ENCODE measurements at places on chromosomes 3 and 15.

DNA sequence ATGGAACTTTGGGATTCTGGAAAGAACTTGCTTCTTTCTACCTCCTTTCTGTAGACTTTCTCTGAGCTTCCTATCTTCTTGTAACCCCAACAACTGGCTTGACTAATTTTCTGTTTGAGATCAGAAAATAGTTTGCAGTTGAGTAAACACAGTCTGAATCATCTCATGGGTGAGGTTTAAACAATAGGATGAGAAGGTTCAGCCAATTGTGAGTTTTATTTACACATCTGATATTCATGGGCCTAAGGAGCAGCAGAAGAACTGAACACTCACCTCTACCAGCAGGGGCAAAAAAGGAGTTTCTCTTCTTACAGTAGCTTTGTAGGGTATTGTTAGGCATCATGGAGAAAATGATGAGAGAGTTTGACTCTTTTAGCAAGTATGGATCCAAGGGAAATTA lies 54.2 kb downstream of the DTWD1 start:
- no peak for DNase-seq

DNA sequence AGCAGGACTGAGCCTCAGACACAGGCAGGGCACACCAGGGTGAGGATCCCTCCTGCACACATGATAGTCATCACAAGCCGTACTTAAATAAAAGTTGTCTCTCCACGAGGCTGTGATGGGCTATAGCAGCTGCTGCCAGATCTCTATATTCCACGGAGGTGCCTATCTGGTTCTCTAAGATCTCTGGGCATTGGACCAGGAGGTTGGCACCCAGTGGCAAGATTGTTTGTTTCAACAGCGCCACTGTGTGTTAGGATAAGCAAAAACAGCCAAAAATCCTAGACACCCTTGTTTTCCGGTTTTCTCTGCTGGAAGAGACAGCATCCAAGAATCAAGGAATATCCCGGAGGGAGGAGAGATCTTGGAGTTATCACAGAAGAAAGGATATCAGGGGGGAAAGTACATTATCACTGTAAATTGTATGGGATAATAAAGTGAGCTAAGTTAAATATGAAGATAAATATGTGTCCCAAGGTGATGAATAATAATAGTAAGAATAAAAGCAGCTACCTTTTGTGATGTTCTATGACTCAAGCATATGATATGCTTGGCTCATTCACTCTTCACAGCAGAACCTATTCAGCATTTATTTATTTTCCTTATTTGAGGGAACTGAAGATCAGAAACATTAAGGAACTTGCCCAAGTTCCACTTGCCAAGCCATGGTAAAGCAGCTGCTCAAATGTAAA lies 90.6 kb upstream of the AKAP13 start:
- peak; percentile 25 for DNase-seq

GRCh38 chr3:14787630-14788029 lies 31.1 kb upstream of the FGD5 start:
- DNase-seq, result no peak

DNA sequence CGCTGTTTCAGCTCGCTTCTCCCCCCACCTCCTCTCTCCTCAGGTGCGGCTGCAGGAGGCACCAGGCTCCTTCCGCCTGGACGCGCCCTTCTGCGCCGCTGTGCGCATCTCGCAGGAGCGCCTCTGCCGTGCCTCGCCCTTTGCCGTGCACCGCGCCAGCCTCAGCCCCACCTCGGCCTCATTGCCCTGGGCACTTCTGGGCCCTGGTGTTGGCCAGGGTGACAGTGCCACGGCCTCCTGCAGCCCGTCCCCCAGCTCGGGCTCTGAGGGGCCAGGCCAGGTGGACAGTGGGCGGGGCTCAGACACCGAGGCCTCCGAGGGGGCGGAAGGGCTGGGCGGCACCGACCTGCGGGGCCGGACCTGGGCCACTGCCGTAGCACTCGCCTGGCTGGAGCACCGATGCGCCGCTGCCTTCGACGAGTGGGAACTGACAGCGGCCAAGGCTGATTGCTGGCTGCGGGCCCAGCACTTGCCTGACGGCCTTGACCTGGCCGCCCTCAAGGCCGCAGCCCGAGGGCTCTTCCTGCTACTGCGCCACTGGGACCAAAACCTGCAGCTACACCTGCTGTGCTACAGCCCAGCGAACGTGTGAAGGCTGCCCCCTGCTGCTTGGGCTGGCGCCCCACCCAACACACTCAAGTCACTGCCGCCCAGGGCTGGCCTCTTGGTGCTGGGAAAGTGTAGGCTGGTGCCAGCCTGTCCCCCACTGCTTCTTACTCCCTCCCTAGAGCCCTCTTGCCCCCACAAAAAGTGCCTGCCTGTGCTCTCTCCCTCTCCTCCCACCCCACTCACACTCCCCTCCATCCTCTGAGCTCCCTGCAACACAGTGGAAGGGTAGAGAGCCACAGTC lies 7.1 kb downstream of the ALG3 start:
- no peak for DNase-seq

DNA sequence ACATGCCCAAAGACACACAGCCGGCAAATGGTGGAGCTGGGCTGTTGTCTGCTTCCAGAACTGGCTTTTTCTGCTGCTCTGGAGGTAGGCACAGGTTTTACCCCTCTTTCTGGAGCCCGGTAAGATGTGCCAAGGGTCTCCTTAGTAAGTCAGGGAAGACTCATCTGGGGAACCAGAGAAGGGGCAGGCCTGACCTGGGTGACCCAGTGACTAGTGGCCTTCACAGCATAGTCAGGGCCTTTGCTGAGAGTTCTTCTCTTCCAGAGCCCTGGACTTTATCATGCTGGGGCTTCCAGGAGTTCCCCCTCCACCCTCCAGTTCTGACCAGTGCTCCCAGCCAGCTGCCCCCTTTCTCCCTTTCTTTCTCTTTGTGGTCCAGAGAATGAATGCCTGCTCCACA lies 3.2 kb downstream of the CD276 start:
- DNase-seq, result no peak

- DNase-seq, result no peak
These were observed 274.4 kb downstream of the PLCL2 start for GRCh38 chr3:17158941-17159682.

- no peak for DNase-seq
These were observed 11.6 kb downstream of the TSEN2 start for GRCh38 chr3:12495749-12496452.

DNA sequence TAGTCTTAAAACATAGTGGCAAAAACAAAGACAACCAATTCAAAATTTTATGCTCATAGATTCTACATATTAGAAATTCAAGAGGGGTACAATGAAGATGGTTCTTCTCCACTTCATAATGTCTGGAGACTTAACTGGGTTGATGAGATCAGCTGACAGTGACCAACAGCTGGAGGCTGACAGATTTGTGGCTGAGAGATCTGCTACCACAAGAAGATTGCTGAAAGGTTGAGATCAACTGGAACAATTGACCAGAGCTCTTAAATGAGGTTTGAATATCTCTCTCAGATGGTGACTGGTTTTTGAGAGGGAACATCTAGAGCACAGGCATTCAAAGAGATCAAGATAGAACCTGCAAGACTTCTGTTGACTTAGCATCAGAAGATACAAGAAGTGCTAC lies 254.1 kb upstream of the ARPP21 start:
- no peak for DNase-seq

- peak; percentile 44 for DNase-seq
These were observed 1.4 kb downstream of the ATOSA start for GRCh38 chr15:52677593-52678467.

- DNase-seq, result no peak
These were observed 381.8 kb upstream of the THBS1 start for GRCh38 chr15:39199076-39199475.

DNA sequence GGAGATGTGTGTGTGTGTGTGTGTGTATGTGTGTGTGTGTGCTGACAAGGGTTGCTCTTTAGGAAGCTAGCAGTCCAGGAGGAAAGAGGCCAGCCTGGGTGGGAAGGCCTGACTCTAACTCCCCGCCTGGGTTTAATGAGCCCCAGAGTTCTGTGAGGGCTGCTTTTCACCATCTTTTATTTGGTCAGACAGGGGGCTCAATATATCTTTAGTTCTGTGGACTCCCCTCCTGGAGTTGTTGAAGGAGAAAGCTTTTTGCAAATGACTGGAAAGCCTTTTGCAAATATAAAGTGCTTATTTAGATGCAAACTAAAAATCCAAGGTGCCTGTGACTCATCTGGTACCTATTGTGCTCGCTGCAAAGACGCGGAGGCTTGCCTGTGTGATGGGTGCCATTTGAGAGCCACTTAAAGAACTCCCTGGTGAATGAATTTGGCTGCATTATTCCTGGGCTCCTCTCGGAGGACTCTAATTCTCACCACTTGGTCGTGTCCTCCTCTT lies 24.5 kb downstream of the DRD3 start:
- no peak for DNase-seq

GRCh38 chr3:25661694-25662437 lies 2.8 kb downstream of the TOP2B start:
- no peak for DNase-seq

- DNase-seq, result no peak
These were observed 29.3 kb upstream of the MAGEF1 start for GRCh38 chr3:184741259-184741556.

DNA sequence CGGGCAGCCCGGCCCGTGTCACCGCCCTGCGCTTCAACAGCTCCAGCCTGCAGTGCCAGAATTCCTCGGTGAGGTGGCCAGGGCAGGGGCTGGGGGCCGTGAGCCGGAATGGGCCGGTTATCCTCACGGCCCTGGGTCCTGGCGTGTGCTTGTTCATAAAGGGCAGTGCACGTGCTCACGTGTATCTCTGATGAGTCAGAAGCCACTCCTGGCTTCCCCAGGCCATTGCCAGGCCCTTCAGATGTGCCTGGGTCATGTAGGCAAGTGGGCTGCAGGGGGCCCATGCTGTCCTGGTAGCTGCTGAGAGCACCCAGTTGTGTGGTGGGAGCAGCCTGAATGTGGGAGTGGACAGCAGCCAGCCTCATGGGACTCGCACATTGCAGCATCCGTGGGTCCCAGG lies 29.2 kb downstream of the PLXNA1 start:
- no peak for DNase-seq

DNA sequence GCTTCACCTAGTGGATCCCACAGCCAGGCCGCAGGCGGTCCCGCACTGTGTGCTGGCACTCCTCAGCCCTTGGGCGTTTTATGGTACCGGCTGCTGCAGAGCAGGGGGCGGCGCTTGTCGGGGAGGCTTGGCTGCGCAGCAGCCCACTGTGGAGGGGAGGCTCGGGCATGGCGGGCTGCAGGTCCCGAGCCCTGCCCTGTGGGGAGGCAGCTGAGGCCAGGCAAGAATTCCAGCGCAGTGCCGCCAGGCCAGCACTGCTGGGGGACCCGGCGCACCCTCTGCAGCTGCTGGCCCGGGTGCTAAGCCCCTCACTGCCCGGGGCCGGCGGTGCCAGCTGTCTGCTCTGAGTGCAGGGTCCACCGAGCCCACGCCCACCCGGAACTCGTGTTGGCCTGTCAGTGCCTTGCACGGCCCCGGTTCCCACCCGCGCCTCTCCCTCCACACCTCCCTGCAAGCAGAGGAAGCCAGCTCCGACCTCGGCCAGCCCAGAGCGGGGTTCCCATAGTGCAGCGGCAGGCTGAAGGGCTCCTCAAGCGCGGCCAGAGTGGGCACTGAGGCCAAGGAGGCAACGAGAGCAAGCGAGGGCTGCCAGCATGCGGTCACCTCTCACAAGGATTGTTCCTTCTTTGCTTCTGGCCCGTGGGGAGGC lies 435.0 kb upstream of the ATP10A start:
- no peak for DNase-seq

GRCh38 chr3:54866251-54866650 lies 61.6 kb downstream of the LRTM1 start:
- DNase-seq, result no peak

- DNase-seq, result no peak
These were observed 127.2 kb upstream of the IL12A start for GRCh38 chr3:159861369-159861987.

DNA sequence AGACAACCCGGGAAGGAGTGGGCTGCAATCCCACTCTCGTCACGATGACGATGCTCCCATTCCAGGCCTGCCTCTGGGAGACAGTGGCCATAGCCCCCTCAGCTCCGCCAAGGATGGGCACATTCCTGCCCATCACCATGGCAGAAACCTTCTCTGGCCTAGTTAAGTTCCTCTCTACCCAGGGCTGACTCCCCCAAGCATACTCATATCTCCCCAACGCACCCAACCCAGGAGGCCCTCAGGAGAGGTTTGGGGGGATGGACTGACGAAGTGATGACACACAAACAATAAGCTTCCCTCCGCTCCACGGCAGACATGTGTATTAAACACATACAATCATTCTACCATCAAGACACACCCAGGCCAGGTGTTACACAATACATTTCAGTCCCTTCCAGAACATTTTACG lies 60.1 kb downstream of the VGLL4 start:
- no peak for DNase-seq

DNA sequence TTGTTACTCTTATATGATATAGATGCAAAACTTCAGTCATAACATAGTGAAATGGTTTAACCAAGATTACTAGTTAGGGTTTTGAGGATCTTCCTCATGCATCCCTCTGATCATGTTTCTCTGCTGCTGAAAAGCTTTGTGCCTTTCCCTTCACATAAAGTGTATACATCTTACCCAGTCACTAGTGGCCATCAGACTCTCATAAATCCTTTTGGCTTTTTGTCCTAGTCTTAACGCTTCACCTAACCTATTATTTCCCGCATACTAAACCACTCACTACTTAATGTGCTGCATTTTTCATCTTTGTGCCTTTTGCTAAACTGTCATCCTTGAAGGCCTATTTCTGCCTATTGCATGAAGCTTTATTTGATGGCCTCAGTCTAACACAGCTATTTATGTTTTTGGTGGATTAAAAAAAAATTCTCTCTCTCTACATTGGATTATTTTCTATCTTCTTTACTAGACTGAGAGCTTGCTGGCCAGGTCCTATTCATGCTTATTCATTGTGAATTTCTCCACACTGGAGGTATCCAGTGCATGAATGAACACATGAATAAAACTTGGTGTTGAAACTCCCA lies 717.6 kb upstream of the GOLIM4 start:
- DNase-seq, result no peak

DNA sequence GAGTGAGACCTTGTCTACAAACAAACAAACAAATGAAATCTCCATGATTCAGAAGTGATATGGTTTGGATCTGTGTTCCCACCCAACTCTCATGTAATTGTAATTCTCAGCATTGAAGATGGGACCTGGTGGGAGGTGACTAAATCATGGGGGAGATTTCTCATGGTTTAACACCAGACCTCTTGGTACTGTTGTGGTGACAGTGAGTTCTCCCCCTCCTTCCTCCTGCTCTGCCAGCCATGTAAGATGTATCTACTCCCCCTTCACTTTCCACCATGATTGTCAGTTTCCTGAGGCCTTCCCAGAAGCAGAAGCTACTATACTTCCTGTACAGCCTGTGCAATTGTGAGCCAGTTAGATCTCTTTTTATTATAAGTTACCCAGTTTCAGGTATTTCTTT lies 438.4 kb upstream of the THBS1 start:
- DNase-seq, result no peak
